ENCODE measurements at places on chromosomes 1 and 21.

DNA sequence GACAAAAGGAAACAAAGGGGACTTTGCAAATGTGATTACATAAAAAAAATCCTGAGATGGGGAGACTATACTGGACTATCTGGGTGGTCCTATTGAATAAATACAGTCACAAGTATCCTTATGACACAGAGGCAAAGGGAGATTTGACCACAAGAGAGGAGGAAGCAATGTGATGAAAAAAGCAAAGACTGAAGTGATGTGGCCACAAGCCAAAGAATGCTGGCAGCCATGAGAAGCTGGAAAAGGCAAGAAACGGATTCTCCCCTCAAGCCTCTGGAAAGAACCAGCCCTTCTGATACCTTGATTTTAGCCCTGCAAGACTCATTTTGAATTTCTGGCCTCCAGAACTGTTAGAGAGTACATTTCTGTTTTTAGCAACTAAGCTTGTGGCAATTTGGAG is 36.4 kb downstream of the OLFML2B start:
- no peak for DNase-seq

- no peak for DNase-seq
Measured at GRCh38 chr1:23745515-23745914, 2.2 kb downstream of the ELOA start.

- no peak for DNase-seq
Measured at GRCh38 chr1:99531578-99532275, 114.2 kb upstream of the PALMD start.

GRCh38 chr1:40973912-40974311 is 5.6 kb upstream of the CTPS1 start:
- no peak for DNase-seq

GRCh38 chr1:31675161-31675560 is 28.7 kb downstream of the COL16A1 start:
- no peak for DNase-seq

DNA sequence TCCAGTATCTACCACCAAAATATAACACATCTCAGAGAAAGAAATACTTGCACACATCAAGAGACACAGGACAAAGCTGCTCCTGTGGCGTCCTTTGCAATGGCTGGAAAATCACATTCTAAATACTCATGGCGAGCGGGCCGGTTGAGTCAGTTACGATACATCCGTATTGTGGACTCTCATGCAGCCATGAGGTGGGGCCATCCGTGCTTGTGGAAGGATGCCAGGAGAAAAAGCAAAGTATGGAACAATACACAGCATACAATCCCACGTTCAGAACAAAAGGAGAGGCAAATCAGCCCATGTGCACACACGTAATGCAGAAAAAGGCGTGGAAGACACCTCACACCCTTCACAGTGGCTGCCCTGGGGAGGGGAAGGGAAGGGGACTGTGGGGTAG is 13.1 kb downstream of the ATP13A2 start:
- DNase-seq = no peak

- DNase-seq = no peak
Measured at GRCh38 chr1:76759950-76760349, 107.3 kb upstream of the ST6GALNAC5 start.

GRCh38 chr21:19864476-19864875 is 1133.7 kb upstream of the NCAM2 start:
- DNase-seq = no peak

DNA sequence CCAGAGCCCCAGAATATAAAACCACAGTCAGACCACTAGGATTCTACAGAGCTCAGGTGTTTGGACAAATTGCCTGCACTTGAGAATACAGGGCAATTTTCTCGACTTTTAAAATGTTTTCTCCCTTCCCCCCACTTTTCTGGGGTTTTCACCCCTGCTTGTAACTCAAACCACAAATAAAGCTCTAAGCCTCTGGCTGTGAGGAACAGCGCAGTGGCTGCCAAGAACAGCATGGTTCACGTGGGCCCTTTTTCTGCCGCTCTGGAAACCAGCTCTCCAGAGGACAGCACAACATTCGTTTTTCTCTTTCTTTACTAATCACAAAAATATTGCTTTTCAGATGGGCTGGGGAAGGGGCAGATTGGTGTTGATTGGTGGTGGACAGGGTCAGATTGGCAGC is 102.2 kb upstream of the JUN start:
- DNase-seq = no peak

DNA sequence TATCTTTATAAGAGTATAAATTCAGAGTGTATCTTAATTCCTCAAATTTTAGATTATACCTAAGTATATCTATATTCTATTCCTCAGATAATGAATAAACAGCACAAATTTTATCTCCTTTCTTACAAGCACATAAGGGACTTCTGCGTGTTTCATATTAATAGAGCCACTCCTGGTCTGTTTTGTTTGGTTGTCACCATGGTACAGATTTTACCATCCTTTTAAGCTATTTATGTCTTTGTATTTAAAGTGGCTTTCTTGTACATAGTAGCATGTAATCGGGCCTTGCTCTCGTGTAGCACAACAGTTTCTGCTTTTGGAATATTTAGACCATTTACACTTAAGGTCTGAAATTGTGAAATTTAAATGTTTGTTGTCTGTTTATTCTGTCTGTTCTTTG is 52.6 kb upstream of the SLC35A3 start:
- DNase-seq = no peak

- DNase-seq = no peak
Measured at GRCh38 chr1:181135815-181136737, 47.6 kb downstream of the IER5 start.

DNA sequence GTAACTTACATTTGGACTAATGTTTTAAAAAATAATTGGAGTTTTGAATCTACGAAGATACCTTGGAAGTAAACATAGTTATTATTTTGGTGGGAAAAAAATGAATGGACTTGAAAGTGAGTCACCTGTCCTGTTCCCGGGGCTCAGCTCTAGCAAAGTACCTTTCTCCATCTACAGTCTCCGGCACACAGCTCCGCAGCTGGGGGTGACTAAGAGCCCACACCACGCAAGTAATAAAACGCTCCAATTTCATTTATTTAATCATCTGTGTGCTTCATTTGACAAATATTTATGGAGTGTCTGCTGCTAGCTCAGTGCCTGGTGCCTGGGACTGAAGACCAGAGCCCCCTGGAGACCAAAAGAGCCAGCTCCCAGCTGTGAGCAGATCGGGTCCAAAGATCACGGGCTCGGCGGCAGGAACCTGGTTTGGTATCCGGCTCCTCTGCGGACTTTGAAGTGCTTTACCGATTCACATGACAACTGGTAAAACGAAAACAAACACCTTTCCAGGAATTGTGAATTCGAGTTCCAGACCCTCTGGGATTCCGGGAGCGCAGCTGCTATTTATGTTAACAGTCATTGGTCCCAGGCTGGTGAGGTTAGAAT is 1.7 kb upstream of the RIPK4 start:
- no peak for DNase-seq

GRCh38 chr1:71861022-71861421 is 421.3 kb downstream of the NEGR1 start:
- DNase-seq = no peak

DNA sequence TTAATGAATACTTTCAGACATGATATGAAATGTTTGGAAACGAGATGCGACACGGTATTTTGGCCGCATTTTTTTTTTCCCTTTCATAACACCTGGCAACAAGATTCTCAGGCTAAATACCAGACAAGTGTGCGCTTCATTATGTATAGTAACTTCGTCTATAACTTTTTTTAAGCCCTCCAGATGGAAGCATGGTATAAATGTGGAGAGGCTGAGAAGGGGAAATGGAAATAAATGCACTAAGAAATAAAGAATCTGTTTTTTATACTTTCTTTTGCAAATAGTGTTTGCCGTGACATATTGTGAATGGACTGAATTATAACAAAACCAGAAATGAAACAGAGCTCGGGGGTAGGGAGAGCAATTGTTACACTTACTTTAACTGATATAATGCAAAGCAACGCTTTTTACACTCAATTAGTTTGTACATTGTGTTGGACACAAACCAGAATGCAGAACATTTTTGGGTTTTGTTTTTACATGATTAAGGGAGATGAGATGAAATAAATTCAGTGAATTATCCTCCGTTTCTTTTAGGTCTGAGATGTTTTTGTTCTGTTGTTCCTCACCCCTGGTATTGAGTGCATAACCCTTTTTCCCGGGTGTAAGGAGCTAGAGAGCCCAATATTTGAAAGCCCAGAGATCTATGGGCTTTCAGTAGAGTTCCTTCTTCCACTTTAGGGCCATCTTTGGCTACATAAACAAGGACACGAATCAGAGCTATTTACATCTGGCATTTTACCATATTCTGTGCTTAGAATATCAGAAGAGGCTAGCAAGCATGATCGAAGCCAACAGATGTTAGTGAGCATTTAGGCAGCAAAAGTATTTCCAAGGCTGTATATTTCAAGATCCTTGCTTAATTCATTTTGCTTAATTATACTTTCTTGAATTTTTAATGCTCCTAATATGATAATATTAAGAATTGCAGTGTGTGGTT is 478.0 kb downstream of the CAMTA1 start:
- DNase-seq = no peak

- DNase-seq = no peak
Measured at GRCh38 chr1:51489472-51489871, 29.6 kb downstream of the EPS15 start.

- no peak for DNase-seq
Measured at GRCh38 chr21:35217504-35218060, 168.5 kb upstream of the RUNX1 start.

- no peak for DNase-seq
Measured at GRCh38 chr1:27590917-27591508, 12.9 kb downstream of the AHDC1 start.

- no peak for DNase-seq
Measured at GRCh38 chr1:108141621-108142020, 58.5 kb downstream of the SLC25A24 start.

DNA sequence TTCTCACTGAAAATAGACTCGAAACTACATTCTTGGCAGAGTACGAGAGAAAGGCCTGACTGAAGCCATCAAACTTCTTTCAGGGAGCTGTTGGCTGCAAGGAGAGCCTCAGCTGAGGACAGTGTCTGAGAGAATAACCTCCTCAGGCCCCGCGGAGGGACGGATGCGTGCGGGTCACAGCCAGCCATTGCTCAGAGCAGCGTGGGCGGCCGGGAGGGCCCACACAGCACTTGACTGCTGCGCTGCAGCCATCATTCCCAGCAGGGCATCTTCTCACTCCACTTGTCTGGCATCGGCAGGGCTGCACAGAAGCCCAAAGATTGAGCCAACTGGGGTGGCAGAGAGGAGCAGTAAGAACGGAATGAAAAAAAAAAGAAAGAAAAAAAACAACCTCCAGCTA is 113.5 kb downstream of the XCL2 start:
- no peak for DNase-seq

- no peak for DNase-seq
Measured at GRCh38 chr1:205518661-205519540, 14.4 kb downstream of the CDK18 start.

GRCh38 chr1:72481420-72481970 is 199.2 kb upstream of the NEGR1 start:
- no peak for DNase-seq

DNA sequence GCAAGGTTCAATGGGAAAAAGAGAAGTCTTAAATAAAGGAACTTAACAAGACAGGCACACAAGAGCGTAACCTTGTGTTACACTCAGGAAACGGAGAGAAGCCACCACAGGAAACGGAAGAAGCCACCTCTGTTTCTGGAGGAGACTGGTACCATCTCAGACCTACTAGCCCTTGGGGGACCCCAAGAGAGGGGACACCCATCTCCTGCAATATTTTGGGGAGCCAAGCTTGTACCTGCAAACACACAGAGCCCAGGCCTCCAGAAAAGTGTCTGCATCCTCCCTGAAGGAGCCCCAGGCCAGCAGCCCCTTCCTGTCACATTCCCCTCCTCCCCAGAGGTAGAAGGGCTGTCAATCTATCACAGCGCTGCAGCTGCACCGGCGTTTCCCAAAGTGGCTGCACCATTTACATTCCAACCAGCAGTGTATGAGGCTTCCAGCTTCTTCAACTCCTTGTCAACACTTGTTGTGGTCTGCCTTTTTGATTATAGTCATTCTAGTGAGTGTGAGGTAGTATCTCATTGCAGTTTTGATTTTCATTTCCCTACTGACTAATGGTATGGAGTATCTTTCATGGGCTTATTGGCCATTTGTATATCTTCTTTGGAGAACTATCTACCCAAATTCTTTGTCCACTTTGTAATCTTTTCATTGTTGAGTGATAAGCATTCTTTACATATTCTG is 23.0 kb upstream of the PADI1 start:
- no peak for DNase-seq

DNA sequence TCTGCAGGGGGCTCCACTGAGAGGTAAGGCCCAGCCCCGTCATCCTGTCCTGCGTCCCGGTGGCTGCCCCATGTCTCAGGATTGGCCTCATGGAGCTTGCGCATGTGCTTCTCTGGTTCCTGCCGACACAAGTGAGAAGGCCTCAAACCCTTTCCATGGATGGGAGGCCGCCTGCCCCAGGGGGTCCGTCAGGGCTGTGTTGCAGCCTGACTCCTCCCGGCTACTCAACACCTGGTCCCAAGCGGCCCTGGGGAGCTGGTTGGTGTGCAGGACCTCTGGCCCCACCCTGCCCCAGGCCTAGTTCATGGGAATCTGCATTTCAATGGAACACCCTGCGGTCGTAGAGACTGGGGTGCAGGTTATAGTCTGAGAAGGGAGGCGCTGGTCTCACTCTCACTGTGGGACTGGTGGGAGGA is 21.1 kb upstream of the PDE9A start:
- DNase-seq = no peak
